Activated naive CD4-positive, alpha-beta T cell (primary cell): ENCODE measurements at places on chromosomes 4 and X.

GRCh38 chrX:132041015-132041414 lies 17.9 kb downstream of the STK26 start:
- DNase-seq, result no peak

- DNase-seq, result no peak
Observed at GRCh38 chr4:186166852-186167512, 24.4 kb upstream of the CYP4V2 start.

DNA sequence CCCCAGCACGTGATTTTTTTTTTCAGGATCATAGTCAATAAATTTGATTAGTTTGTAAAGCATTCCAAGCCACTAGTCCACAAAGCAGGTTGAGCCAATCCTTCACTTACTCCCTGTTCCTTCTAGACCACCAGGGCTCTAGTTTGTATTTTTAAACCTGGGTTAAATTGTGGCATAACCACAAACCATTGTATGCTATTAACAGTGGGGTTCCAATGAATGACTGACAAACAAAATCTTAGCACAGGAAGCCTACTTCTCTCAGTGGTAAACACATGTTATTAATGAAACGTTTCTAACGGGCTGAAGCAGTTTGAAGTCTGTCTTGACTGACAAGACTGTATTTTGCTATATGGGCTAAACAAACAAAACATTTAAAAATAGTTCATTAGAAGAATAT lies 48.6 kb upstream of the GYPA start:
- DNase-seq, result no peak

- DNase-seq, result no peak
Observed at GRCh38 chr4:80171656-80172055, 25.6 kb upstream of the PRDM8 start.
